SHP77 (cell line): ENCODE measurements at places on chromosomes 1 and 21.
A peak's percentile ranks its signal among the peaks of the same experiment; 100 is the strongest.

- DNase-seq = no peak
Observed at GRCh38 chr1:23080885-23081284, 61.6 kb downstream of the KDM1A start.

- no peak for DNase-seq
Observed at GRCh38 chr1:110298991-110299390, 40.2 kb upstream of the RBM15 start.

DNA sequence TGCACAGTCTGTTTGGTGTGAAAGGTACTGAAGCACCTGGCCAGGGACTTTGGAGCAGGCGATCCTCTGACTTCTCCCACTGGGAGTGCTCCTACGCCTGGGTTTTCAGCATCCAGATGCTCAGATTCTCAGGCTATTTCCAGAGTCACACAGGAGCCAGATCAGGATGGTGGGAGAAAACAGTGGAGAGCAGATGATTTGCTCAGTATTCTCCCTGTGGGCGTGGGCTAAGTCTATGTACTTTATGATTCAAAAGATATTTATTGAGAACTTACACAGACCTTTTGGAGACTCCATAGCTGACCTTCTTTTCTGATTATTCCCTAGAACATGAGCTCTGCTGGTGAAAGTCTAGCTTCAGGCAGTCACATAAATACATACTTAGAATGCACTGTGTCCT lies 134.6 kb downstream of the TENT5C start:
- DNase-seq = no peak

GRCh38 chr1:155170101-155170785 lies 2.9 kb downstream of the KRTCAP2 start:
- DNase-seq = no peak

GRCh38 chr1:44405031-44405797 lies at the start of gene RNF220:
TSS of gene RNF220 (plus strand) at chr1:44405255.
- DNase-seq = peak; percentile 68

DNA sequence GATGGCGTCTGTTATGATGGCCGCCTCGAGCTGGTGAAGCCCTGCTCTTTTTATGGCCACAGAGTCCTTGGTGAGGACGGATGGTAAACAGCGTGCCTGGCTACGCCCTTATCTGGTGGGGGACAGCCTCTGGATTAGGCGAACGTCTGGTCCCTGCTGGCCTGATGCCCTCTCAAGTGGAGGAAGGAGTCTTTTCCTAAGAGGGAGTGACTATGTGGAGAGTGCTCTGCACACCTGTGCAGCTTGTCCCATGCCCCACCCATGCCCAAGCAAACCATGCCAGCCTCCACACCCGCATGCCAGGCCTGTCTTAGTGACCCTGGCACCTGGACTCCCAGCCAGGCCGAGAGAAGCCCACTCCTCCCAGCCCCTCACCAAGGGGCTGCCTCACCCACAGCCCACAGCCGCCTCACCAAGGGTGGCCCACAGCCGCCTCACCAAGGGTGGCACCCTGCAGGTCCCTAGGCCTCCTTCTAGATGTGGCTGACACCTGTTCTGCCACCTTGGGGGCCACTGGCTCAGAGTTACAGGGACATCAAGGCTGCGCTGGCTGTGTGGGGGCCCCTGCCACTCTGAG lies 40.2 kb downstream of the WNT9A start:
- DNase-seq = no peak

- peak; percentile 10 for DNase-seq
Observed at GRCh38 chr1:230067419-230067870, 407 bp downstream of the GALNT2 start.

GRCh38 chr1:14347186-14347585 lies 251.3 kb upstream of the KAZN start:
- DNase-seq = no peak

DNA sequence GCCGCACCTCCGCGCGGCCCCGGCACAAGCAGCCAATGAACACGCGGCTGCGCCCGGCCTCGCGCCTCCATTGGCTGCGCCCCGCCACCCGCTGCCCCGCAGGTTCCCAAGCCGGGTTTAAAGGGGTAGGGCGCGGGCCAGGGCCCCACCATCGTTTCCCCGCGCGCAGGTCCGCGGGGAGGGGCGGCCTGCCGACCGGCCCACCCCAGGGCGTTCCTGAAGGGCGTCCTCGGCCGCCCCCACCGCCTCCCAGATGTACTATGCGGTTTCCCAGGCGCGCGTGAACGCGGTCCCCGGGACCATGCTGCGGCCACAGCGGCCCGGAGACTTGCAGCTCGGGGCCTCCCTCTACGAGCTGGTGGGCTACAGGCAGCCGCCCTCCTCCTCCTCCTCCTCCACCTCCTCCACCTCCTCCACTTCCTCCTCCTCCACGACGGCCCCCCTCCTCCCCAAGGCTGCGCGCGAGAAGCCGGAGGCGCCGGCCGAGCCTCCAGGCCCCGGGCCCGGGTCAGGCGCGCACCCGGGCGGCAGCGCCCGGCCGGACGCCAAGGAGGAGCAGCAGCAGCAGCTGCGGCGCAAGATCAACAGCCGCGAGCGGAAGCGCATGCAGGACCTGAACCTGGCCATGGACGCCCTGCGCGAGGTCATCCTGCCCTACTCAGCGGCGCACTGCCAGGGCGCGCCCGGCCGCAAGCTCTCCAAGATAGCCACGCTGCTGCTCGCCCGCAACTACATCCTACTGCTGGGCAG lies at the start of gene OLIG1:
Gene OLIG1 (plus strand): TSS at position 148 of the 750 bp plus-strand sequence. CDS start 106 bp downstream, at position 254.
- no peak for DNase-seq

GRCh38 chr1:42944246-42944928 lies 14.3 kb downstream of the SLC2A1 start:
- DNase-seq = no peak

GRCh38 chr1:176391621-176392020 lies 71.4 kb upstream of the PAPPA2 start:
- no peak for DNase-seq

GRCh38 chr1:87940421-87940820 lies 611.7 kb downstream of the LMO4 start:
- DNase-seq = peak; percentile 33

GRCh38 chr1:43511394-43511793 lies 19.3 kb upstream of the PTPRF start:
- no peak for DNase-seq

DNA sequence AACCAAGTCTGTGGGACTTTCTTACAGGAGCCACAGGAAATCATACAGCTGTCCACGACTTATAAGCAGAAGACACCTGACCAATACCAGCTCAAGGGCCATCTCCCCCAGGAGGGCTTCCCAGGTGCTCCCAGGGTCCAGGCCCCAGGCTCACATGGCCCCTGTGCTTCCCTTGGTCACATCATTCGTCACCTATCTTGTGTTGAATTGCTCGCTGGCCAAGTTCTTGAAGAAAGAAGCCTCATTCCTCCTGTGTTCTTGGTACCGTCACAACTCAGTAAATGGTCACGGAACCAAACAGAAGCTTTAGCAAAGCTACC lies 3.0 kb downstream of the NPHP4 start:
- DNase-seq = no peak

- no peak for DNase-seq
Observed at GRCh38 chr21:41316200-41317062, at the start of gene FAM3B. TSS of gene FAM3B (plus strand) at chr21:41316801. CDS start at chr21:41316880, 79 bp downstream.

DNA sequence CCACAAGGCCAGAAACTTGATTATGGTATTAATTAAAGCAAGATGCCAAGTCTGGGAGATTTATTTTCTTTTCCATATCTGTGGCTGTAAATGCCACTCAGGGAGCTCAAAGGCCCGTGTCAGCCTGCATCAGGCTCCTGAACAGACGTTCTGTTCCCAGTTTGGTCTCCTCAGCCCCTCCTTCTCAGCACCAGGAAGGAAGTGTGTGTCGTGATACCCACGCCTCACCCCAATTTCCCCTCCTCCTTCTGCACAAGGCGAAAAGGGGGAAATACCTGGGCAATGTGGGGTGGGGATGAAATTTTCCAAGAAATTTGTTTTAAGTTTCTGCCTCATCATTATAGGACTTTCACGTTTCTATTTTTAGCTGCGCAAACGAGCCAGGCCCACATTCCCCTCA lies 112.0 kb downstream of the SYF2 start:
- no peak for DNase-seq

DNA sequence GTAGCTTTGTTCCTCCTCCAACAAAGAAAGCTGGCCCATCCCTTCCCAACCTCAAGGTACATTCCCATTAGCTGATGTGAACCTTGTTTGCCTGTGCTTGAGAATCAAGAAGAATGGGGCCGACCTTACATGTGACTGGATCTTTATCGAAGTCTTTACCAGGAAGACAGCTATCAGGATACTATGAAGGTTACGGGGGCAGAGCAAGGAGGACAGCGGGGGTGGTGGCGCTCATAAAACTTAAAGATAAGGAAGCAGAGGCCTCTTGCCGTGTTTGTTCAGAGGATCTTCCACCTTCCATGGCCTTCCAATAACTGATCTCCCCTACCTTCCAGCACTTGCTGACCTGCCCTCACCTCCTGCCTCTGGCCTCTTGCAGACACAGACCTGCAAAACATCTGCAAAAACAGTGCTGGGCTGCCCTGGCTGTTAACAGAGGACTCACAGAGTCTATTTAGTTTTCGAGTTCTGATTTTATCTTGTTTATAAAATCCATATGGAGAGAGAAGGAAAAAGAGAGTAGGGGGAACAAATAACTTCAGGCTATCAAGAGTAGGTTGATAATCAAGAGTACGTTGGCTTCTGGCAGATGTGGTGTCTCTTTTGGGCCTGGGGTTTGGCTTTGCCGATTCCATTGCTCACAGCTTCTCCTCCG lies 198.0 kb downstream of the HUNK start:
- no peak for DNase-seq

DNA sequence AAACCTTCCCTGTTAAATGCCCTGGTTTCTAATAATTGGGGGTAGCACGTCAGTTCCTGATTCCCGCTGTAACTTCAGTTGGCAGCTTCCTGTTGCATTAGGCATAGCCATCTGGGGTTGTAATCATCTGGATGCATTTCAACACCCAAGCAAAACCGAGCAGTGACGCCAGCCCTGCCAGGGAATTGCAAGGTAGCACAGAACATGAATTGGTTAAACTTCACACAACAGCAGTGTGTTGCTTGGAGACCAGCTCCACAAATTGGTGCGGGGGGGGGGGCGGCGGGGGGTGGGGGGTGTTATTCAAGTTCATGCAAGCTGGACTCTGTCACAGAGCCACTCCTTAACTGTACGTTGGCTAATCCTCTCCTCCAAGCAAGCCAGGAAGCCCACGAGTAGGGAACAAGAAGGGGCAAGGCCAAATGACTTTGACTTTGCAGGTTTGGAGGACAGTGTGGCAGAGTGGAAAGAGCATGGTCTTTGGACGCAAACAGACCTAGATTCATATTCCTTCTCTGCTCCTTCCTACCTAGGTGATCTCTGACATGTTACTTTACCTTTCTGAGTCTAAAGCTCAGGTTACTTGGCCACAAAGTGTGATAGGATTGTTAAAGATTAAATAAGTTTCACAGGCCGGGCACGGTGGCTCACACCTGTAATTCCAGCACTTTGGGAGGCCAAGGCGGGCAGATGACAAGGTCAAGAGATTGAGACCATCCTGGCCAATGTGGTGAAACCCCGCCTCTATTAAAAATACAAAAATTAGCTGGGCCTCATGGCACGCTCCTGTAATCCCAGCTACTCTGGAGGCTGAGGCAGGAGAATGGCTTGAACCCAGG lies 4.7 kb downstream of the LAX1 start:
- peak; percentile 6 for DNase-seq

GRCh38 chr1:39683591-39684312 lies 7.5 kb downstream of the HPCAL4 start:
- no peak for DNase-seq

GRCh38 chr1:178451529-178451928 lies 45.2 kb downstream of the CLEC20A start:
- DNase-seq = no peak

DNA sequence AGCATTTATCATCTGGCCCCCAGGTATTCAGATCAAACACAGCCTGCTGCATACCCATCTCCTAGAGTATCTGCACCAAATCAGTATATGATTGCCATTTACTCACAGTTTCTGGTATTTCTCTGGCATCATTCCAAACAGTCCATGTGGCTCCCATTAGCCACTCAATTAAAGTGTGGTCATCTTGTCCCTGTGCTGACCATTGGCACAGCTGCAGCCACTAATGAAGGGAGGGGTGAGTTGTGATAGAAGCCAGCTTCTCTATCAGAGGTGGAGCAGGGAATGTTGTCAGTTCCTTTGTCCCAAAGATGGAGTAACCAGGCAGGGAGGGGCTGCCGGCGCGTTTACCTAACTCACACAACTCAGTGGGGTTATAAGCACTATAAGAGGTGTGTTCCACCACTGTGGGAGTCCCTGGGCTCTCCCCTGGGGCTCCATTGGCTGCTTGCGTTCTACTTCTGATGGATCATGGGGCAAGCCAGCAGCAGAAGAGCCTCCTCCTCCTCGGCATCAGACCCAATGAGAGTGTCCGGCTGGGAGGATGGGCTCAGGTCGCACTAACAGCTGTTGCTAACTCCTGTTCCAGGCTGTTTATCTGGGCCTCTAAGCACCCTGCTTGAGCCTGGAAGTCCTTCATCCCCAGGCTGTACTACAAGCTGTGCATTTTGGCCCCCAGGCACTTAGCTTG lies 108.6 kb downstream of the GDAP2 start:
- DNase-seq = no peak

DNA sequence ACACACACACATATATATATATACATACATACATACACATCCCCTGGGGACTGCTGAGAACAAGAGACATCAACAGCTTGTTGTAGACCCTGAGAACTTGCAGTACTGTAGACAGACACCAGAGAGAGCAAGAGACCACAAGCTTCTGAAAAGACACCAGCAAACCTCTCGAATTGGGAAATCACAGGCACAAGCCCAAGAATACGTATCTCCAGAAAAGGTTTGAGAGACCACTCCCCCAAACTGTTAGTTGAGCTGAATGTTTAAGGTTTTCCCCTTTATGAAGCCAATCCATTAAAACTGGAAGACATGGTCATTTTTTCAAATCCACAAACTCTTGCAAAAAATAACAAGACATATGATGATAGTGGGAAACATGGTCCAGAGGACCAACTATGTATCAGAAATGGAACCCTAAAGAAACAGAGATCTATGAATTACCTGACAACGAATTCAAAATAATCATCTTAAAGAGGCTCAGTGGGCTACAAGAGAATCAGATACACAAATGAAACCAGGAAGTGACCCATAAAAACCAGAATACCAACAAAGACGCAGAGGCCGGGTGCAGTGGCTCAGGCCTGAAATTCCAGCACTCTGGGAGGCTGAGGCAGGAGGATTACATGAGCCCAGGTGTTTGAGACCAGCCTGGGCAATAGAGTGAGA lies 45.1 kb downstream of the SLC2A1 start:
- peak; percentile 68 for DNase-seq

- DNase-seq = no peak
Observed at GRCh38 chr1:7517611-7518330, 253.3 kb upstream of the VAMP3 start.

GRCh38 chr1:206465951-206466350 lies 4.3 kb upstream of the IKBKE start:
- no peak for DNase-seq
